Epithelial cell of prostate (primary cell): ENCODE measurements at places on chromosomes 3 and 15.

GRCh38 chr15:98647026-98647773, 1.1 kb upstream of the IGF1R start:
- no peak for DNase-seq

GRCh38 chr3:59107856-59108815, 58.3 kb upstream of the CFAP20DC start:
- DNase-seq: no peak

GRCh38 chr15:33067456-33067855, 127.1 kb downstream of the FMN1 start:
- no peak for DNase-seq

GRCh38 chr3:64381367-64381766, 156.1 kb upstream of the PRICKLE2 start:
- no peak for DNase-seq

- DNase-seq: no peak
These were observed 48.0 kb upstream of the APEH start for GRCh38 chr3:49626101-49626581.

DNA sequence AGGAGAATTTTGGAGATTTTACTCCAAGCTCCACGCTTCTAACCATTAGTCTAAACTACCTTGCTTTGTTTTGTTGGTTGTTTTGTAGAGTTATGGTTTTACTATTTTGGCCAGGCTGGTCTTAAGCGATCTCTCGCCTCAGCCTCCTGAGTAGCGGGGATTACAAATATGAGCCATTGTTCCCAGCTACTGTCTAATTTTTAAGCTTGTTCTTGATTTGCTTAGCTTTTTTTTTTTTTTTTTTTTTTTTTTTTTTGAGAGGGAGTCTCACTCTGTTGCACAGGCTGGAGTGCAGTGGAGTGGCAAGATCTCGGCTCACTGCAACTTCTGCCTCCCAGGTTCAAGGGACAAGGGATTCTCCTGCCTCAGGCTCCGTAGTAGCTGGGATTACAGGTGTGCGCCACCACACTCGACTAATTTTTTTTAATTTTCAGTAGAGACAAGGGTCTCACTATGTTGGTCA, 28.5 kb downstream of the EFCAB12 start:
- no peak for DNase-seq

- no peak for DNase-seq
These were observed 23.1 kb downstream of the EEFSEC start for GRCh38 chr3:128176276-128176833.

DNA sequence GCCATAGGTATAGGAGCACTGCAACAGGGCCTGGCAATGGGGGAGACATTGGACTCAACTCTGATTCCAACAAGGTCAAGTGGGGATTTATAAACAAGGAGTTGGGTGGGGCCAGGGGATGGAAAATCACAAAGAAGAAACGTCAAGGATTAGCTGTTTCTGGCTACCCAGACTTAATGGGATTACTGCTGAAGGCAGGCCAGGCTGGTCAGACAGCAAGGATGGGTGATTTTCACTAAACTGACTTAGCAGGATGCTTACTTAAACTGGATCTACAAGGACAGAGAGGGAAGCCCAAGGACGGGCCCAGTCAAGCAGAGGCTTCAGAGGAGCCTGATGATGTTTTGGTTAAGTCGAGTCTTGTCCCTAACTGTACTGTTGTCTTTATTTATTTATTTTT, 76.2 kb downstream of the USP13 start:
- DNase-seq: no peak

GRCh38 chr3:127799476-127800222, 22.7 kb downstream of the MGLL start:
- DNase-seq: peak; percentile 80

DNA sequence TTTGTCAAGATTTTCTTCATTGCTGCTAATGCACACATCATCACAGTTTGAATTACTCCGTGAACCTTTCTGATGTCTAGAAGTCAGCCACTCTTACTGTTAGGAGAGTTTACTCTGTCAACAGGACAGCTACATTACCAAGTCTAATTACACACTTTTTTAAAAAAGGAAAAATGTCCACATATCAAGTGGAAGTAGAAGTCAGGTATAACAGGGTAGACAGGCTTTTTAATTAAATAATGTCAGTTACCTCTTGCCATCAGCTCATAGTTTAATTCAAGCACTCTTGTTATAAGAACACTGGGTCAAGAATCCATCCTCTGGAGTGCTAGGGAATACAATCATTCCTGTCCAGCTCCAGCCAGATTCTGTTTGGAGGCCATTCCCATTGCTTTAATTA, 232.8 kb downstream of the TAFA4 start:
- DNase-seq: no peak

DNA sequence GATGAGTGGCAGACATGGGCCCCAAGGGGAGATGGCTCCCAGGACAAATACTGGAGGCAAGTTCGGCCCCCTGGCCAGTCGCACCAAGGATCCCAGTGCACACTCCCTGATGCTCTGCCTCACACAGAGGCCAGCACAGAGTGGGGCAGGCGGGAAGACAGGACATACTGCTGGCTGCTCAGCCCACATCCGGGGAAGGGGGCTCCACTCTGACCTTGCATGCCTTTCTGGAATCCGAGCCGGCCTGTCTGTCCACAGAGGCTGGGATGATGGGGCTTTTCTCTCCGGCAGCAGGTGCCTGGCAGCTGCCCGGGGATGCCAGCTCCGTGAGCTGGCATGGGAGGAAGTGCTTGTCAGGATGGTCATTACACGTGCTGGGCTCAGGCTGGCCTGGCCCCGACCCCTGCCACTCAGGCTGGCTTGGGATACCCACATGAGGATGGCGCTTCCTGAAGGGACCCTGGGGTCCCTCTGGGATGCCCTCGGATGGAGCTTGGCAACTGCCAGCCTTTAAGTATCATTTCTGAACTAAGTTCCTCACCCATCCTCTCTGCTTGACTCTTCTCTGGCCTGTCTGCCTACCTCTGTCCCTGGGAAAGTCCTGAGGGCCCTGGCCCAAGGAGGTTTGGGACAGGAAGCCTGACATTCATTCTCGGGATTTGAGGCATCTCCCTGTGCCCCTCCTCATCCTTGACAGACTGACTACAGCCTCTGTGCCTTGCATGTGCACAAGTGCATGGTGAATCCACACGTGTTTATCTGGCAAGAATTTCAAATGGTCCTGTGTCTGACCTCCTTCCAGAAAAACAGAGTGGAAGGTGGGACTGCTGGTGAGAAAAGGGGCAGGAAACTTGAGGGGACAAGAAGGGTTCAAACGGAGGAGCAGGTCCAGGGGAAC, 46.5 kb downstream of the EXOG start:
- no peak for DNase-seq

- DNase-seq: no peak
These were observed 686.5 kb upstream of the GOLIM4 start for GRCh38 chr3:168782193-168782592.

DNA sequence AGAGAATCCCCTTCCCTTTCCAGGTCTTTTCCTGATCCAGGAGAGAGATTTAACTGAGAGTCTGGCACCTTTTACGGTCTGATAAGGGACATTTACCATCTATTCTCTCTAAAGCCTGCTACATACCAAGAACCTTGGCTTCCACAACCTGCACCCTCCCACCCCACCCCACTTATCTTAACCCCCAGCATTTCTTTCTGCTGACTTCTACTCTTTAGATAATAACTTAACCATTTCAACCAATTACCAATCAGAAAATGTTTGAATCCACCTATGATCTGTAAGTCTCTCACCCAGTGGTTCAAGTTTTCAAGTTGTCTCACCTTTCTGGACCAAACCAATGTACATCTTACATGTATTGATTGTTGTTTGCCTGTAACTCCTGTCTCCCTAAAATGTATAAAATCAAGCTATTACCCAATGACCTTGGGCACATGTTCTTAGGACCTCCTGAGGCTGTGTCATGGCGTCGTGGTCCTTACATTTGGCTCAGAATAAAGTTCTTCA, 74.0 kb downstream of the MCF2L2 start:
- no peak for DNase-seq

- DNase-seq: no peak
These were observed 61.0 kb downstream of the LIPC start for GRCh38 chr15:58492661-58493397.

GRCh38 chr15:75696854-75697259, 15.8 kb downstream of the CSPG4 start:
- no peak for DNase-seq

DNA sequence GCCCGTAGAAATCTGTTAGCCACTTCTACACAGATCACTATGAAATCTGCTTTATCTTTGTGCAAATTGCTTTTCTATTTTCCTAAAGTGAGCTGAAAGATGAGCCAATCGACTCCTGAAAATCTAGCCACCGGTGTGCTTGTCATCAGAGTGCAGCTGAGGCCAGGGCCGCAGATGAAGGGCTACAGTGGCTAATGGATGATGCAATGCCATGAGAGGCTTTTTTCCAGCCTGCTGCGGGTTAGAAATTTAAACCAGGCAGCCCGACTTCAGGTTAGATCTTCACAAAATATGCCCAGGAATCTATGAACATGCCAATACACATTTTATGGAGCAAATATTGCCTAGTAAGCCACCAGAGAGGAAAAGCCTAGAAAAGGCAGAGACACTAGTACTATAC, 948.2 kb upstream of the CFAP20DC start:
- no peak for DNase-seq
